ENCODE measurements at places on chromosomes 2 and 18.

- no peak for DNase-seq
Observed at GRCh38 chr2:196925051-196925767, 1.3 kb downstream of the PGAP1 start.

GRCh38 chr2:46704041-46704440 lies 211.6 kb downstream of the MCFD2 start:
- DNase-seq, result no peak

- DNase-seq, result no peak
Observed at GRCh38 chr2:111669928-111670695, 213.9 kb downstream of the ANAPC1 start.

DNA sequence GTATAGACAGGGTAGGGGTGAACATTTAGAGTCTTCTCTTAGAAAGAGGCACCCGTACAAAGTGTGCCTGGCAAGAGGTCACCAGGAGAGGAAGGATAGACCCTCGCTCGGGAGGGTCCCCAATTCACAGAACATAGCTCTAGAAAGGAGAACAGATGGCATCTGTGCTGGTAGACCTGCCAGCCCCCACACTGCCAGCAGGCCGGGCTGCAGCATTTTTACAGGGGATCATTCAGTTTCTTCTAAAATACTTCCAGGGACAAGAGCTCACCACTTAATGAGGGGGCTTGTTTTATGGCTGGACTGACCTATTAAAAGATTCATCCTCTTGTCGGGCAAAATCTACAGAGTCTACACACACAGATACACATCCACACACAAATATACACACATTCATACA lies 149.9 kb downstream of the SEPTIN10 start:
- DNase-seq, result no peak

DNA sequence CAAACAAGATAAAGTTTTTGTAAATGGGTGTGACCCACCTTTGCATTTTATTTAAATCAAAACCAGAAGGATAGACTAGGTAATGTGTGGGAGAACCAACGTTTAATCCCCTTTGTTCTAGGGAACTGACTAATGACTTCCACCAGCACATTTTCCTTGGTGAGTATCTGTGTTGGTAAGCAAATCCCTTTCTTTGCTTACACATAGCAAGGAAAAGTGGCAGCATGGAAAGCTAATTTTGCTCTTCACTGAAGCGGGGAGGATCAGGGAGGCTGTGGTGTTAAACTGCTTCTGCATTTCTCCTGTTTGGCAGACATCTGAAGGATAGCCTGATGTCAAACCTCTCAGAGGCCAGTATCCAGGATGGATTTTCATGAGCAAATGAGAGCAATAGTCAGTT lies 331.1 kb downstream of the PTPRM start:
- no peak for DNase-seq
